Hematopoietic multipotent progenitor cell treated with erythropoietin and hydrocortisone succinate and interleukin-3 and kit ligand, for 6 days (in vitro differentiated cells): ENCODE measurements at places on chromosomes 12 and 14.
A peak's percentile ranks its signal among the peaks of the same experiment; 100 is the strongest.

DNA sequence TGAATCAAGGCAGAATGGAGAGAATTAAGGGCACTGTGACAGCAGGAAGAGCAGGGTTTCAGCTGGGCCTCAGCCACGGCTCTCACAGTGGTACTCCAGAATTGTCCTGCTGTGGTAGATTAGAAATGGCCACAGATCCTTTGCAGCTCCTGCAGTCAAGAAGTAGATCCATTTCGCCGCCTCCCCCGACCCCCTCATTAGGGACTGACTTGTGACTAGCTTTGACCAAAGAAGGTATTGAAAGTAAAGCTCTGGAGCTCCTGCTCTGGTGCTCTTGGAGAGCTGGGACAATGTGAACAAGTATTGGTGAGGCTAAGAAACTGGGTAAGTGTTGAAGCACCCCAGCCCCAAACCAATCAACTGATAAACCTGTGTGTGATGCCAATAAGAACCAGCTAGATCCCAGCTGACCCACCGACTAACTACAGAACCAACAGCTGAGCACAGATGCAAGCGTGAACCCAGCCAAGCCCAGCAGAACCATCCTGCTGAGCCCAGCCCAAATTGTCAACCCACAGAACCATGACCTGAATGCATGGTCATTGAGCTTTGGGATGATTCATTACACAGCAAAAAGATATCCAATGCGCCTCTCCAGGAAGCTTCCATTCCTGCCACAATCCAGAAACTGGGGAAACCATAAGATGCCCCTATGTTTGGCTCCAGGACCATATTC is 50.7 kb downstream of the JAG2 start:
- DNase-seq, result no peak

DNA sequence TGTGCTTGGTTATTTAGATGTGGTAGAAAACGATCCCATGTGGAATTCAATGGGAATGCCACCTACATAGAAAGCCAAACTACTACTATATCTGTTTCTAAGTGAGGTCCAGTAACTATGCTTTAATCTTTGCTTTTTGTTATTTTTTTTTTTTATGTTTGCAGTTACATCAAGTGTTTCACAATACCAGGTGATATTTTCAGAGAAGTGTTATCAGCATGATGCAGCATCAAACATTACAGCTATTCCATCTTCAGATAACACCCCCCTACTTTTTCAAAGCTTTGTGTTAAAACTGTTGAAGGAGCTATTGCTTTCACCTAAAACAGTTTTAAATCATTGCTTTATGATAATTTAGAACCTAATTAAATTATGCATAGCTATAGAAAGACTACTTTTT is 163.8 kb upstream of the SLC16A7 start:
- DNase-seq, result peak; percentile 12

DNA sequence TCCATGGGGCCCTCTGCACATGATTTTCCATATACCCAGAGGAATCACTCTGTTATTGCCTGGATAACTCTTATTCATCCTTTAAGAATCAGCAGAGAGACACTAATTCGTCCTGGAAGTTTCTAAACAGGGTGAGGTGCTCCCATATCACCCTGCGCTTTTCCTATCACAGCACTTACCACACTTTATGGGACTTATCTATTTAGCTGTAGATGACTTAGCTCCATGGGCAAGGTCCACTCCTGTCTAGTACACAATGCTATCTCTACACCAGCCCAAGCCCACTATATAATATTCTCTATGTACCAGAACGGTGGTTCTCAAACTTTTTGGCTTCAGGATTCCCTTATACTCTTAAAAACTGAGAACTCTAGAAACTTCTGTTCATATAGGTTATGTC is 111.7 kb downstream of the EFCAB11 start:
- no peak for DNase-seq

GRCh38 chr12:116677202-116677661 is 60.6 kb downstream of the SPRING1 start:
- peak; percentile 72 for DNase-seq

GRCh38 chr12:131723532-131723931 is 12.6 kb downstream of the SFSWAP start:
- no peak for DNase-seq

GRCh38 chr12:58433959-58434358 is 486.3 kb downstream of the LRIG3 start:
- DNase-seq, result no peak

GRCh38 chr12:131530422-131530821 is 180.5 kb upstream of the SFSWAP start:
- no peak for DNase-seq

DNA sequence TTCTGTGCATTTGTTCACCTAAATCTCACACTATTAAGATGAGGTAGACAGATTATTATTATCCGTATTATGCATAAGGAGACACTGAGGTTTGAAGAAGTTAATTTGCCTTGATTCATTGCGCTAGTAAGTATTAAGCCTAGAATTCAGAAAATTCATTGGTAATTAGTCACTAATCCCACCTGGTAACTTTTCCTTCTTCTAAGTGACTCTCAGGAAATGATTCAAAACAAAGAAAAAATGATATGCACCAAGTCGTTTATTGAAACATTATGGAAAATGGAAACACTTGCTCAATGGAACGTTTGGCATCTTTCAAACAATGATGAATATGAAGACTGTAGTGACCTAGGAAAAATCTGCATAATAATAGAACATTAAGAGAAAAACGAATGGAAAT is 15.2 kb downstream of the RFX4 start:
- no peak for DNase-seq

DNA sequence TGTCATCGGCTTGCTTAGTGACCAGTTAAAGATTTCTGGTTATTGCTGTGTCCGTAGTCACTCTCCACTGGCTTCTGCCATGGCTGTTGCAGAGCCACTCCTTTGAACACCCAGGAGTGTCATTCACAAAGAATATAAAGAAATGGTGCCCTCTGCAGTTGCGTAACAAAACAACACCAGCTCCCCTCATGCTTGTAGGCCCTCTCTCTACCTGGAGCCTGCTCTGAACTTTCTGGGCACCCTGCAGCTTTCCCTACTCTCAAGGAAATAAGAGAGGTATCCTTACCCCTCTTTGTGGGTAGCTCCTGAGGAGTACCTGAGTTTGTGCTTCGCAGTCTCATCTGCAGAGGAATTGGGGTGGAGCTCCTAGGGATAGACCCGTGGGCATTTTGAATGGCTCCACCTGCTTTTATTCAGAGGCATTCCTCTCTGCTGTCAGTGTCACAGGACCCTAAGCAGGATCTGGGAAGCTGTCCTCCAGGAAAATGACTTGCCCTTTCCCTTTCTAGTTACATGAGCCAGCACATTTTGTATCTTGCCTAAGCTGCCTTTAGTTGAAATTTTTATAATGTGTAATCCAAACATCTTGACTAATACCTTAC is 97.2 kb upstream of the TMEM260 start:
- DNase-seq, result peak; percentile 45

GRCh38 chr14:92780444-92781232 is 13.5 kb upstream of the GOLGA5 start:
- DNase-seq, result no peak

DNA sequence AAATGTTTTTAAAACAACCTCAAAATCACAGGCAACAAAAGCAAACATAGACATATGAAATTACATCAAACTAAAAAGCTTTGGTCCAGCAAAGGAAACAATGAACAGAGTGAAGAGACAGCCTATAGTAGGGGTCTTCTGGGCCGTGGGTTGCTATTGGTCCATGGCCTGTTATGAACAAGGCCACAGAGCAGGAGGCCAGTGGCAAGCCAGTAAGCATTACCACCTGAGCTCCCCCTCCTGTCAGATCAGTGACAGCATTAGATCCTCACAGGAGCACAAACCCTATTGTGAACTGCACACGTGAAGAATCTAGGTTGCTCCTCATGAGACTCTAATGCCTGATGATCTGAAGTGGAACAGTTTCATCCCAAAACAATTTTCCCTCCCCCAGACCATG is 174.0 kb downstream of the DIO2 start:
- no peak for DNase-seq

GRCh38 chr12:14810953-14811483 is 3.0 kb downstream of the SMCO3 start:
- DNase-seq, result peak; percentile 65

DNA sequence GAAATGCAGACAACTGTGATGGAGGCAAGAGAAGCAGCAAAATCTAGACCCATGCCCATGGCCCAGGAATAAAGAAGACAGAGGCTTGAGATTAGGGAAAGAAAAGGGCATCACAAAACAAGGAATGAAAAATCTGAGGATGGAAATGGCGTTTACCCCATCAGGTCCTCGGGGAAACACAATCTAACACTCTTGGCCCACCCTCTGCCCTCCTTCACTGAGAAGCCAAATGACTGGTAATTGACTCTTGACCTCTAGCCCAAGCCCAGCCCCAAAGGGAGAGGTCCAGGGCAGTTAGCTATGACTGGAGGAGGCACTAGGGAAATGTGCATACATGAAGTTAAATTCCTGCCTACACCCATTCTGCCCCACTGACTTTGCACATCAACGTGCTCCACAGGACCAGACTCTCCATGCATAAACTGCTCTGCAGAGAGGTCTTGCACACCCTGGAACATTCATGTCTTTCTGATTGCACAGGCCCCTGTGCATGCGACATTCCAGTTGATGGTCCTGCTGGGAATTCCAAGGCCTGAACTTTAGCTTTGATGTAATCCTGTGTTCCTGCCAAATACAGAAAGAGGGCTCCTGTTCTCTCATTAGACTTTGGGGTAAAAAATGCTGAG is 5.7 kb downstream of the ZFHX2 start:
- no peak for DNase-seq

DNA sequence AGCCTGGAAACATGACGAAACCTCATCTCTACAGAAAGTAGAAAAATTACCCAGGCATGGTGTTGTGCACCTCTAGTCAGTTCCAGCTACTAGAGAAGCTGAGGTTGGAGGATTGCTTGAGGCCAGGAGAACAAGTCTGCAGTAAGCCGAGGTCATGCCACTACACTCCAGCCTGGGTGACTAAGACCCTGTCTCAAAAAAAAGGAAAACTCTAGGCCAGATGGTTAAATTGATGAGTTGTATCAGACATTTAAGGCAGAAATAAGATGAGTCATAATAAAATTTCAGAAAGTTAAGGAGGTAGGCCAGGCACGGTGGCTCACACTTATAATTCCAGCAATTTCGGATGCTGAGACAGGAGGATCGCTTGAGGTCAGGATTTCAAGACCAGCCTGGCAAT is 10.7 kb downstream of the EIF2S1 start:
- no peak for DNase-seq

DNA sequence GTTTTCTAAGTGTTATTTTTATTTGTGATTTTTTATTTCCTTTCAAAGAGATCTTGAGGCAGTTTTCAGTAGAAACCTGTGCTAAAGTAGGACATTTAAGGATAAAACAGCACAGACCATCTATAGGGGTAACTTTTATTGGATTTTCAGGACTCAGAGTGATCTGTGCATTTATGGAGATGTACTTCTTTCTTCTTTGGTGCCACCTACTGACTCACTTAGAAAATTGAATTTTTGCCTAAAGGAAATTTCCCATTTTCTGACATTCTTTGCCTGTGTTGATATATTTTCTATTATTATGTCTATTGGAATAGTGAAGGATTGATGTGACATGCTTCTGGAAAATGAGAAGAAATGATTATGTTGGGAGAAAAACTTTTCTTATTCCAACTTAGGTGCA is 113.0 kb downstream of the UNC79 start:
- DNase-seq, result peak; percentile 62

DNA sequence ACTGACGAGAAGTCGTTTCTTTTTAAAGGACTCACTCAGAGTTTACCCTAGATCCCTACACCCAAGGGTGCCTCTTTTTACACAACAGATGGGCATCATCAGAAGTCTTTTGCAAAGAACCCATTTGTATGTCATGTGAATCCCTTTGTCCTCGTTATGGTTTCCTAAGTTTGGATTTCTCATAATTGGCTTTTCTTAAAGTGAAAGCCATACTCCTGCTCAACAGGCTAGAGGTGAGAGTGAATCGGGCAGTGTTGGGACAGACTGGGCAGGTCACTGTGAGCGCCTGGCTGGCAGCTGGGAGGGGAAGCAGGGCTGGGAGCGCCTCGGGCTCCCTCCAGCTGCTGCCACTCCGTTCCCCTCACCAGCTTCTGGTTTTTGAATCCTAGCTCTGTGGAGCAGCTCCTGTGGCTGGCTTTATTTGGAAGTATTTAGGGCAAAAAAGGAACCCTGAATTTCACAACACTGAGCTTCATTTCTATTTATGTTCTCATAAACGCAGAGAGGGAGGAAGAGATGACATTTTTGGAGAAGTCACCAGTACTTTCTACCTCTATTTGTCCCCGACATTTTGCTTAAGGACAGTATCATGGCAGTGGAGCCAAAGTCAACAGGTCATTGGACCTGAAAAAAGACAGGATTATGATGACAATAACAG is 63.8 kb upstream of the ACTN1 start:
- DNase-seq, result peak; percentile 17

DNA sequence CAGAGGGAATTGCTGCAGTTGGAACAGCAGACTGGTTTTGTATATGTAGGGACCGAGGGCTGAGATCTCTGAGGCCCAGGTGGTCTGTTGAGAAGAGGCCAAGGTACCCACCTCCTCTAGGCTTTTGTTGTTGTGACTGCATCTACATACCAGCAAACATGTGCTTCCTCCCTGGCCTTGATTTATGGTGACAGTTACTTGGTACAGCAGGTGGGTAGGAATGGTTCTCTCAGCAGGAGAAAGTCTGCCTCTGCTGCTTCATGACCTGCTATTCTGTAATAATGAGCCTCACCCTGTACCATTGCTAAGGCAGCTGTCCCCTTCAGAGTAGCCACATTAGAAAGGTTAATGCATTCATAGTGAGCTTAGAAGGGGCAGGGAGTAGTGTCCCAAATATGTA is 196.7 kb upstream of the PELI2 start:
- DNase-seq, result no peak

DNA sequence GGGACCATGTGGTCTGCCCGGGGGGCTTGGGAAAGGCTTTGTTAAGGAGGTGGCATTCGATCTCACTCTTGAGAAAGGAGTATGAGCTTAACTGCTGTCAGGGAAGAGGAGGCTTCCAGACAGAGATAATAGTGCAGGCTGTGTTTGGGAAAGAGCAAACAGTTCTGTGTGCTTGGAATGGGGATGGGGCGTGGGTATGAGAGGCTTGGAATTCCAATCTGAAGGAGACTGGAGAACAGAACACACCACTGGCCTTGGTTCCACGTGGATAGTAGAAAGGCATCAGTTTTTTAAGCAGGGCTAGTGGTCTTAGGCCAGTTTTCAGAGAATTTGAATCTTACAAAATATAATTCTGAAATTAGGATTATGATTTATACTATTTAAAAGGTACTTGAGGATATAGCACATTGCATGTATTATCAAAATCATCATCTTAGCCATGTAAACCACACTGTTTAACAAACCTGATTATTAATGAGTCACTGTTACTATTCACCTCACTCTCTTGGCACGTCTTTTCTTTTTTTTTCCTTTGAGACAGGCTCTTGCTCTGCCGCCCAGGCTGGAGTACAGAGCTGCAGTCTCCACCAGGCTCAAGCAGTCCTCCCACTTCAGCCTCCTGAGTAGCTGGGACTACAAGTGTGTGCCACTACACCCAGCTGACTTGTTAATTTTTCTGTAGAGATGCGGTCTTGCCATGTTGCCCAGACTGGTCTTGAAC is 38.5 kb upstream of the KCNK13 start:
- DNase-seq, result no peak

- DNase-seq, result no peak
These were observed 33.2 kb downstream of the LRIG3 start for GRCh38 chr12:58887068-58887467.
